Stimulated activated CD8-positive, alpha-beta memory T cell treated with anti-CD3 and anti-CD28 coated beads, Interleukin-4, amount 100 ng/mL, for 1 hour (primary cell): ENCODE measurements at places on chromosomes 11 and 22.

- no peak for DNase-seq
These were observed 10.7 kb downstream of the MCM5 start for GRCh38 chr22:35410663-35411034.

DNA sequence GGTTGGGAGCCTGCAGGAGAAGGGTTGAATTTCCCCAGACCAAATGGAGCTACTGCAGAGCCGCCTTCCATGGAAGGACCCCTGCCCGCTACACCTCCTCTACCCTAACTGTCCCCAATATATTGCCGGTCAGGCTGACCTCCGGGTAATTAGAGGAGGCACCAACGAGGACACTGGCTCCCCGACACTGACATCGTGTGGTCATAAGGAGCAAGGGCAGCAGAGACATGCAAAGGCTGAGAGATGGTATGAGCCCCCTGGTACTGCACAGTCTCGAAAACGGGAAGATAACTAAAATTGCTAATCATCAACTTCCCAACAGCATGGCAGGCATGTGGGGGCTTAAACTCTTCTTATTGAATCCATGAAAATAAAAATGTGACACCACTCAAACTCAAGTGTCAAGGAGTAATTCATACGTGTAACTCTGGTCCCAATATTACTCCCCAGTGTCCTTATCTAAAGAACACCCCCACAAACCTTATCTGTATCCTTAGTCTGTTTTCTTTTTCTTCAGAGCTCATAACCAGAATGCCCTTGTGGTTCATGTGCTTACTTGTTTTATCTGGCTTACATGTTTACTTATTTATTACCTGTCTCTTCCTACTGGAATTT is 4.4 kb downstream of the CAVIN3 start:
- no peak for DNase-seq

DNA sequence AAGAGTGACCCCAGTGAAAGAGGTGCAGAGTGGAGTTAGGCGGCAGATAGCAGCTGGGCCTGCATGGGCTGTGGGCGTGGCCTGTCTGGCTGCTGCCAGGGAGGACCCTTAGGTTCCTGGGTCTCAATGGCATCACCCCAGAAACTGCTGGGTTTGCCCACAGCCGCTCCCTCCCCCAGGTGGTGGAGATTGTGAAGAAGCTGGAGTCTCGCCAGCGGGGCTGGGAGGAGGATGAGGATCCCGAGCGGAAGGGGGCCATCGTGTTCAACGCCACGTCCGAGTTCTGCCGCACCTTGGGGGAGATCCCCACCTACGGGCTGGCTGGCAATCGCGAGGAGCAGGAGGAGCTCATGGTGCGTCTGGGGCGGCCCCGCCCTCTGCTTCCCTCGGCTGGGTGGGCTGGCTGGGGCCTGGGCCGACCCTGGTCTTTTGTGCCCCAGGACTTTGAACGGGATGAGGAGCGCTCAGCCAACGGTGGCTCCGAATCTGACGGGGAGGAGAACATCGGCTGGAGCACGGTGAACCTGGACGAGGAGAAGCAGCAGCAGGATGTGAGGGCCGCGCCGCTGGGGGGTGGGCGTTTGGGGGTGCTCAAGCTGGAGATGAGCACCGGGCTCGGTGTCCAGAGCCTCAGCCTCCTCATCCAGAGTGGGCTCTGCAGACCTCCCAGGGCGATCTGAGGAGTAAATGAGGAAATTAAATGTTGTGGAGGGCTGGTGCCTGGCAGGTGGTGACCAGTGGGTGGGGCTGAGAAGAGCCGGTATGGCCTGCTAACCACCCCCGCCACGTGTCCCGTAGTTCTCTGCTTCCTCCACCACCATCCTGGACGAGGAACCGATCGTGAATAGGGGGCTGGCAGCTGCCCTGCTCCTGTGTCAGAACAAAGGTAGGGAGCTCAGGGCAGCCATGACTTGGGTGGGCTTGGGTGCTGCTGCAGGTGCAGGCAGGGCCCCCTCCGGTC is 15.0 kb downstream of the SART1 start:
- DNase-seq = no peak

- DNase-seq = no peak
These were observed 73.2 kb upstream of the NUP50 start for GRCh38 chr22:45090497-45090910.

DNA sequence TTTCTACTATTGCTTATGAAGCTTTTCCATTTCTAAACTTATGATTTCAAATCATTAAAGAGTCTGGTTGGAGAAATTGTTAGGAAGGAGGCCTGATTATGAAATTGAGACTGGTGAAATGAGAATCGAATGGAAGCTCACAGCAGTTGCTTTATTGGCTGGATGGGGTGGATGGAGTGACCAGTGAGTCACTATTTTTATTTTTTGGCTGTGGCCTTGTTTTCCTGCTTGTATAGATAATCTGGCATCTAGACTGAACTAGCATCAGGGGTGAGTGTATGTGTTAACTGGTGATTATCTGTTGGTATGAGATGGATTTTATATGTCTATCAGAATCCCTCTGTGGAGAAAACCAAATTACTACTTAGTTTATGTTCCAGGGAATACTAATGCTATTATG is 36.2 kb downstream of the UVRAG start:
- DNase-seq = no peak

GRCh38 chr11:134363161-134363560 is 31.4 kb downstream of the GLB1L2 start:
- DNase-seq = no peak

DNA sequence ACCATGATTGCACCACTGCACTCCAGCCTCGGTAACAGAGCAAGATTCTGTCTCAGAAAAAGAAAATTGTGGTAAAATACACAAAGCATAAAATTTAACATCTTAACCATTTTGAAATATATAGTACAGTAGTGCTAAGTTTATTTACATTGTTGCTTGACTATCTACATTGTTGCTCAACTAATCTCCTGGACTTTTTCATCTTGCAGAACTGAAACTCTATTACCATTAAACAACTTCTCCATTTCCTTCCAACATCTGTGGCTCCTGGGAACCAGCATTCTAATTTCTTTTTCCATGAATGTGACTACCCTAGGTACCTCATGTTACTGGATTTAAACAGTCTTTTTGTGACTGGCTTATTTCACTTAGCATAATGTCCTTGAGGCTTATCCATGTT is 13.5 kb upstream of the VWA5A start:
- DNase-seq = no peak

DNA sequence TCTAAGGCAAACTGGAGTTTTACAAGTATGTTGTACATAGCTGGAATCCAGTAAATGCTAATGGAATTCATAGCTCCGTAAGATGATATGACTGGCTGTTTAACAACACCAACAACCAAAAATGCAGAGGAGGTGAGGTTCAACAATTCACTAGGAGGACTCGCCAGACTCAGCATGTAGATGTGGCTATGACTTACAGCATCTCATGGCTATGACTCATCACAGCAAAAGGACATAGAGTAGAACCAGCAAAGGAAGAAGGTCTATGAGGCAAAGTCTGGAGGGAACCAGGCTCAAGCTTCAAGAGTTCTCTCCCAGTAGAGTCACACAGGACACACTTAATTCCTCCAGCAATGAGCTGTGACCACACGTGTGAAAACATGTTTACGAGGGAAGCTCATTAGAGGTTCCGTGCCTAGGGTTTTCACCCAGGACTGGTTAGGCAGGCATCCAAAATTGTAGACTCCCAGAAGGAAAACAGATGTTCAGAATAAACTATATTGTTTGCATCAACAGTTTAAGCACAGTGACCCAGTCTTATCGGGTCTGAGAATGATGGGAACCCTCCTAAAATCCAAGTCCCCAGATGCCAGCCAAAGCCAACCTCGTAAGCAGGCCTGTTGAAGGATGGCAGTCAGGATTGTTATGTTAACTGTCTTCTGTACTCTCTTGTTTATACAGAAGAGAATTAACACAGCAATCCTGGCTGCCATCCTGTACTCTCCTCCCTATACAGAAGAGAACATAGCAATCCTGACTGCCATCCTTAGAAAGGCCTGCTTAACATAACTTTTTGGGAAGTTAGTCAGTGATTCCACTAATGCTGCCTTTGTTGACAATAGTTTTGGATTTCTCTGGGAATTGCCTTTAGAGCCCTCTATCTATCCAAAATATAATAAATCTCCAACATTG is 116.6 kb downstream of the LARGE1 start:
- DNase-seq = no peak
